Suppressor macrophage treated with lipopolysaccharide for 4 hours (primary cell): ENCODE measurements at places on chromosomes 7 and 10.
A peak's percentile ranks its signal among the peaks of the same experiment; 100 is the strongest.

DNA sequence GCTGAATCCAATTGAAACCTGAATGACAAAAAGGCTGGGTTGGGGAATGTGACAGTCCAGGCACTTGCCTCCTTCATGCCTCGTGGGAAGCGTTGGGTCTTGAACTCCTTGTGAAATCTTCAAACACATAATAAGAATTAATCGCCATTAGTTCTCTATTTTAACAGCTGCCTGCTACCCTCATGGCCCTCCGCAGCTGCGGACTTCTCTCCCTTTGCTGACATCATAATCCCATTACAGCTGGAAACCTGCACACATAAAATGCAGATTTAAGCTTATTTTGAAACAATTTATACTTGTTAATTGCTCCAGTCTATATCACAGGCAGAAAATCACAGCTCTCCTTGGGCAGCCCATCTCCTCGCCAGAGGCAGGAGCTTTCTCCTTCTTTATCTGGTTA is 403.0 kb upstream of the MKI67 start:
- DNase-seq = no peak

DNA sequence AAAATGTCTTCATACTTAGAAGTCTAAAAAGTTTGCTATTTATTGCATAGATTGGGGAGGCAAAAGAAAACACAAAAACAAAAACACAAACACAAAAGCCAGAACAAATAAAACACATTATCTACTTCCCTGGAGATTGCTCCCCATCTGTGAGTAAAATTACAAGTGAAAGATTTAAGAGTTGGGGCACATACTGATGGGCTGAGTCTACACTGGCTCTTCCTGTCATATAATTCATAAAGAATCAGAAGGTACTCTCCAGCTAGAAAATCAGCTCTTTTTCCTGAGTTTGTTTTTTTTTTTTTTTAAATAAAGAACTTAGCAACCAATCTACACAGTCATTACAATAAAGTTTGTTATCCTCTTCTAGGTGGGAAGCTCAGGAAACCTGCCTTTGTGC is 192.4 kb upstream of the LRRN3 start:
- no peak for DNase-seq

DNA sequence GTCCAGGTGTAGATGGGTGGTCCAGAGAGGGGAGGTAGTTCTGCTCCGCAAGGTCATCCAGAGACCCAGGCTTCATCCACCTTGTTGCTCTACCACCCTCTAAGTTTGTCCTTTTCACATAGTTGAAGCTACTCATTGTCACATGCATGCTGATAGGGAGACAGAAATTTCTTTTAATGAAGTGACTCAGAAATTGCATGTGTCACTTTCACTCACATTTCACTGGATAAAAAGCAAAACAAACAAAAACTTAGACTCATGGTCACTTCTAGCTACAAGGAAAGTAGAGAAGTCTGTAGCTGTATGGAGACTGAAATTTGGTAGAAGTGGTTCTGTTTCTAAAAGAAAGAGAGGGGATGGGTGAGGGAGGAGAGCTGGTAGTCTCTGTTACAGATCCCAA is 161.9 kb downstream of the SORCS3 start:
- DNase-seq = no peak

- DNase-seq = no peak
Measured at GRCh38 chr7:157194948-157195347, 56.2 kb downstream of the UBE3C start.

DNA sequence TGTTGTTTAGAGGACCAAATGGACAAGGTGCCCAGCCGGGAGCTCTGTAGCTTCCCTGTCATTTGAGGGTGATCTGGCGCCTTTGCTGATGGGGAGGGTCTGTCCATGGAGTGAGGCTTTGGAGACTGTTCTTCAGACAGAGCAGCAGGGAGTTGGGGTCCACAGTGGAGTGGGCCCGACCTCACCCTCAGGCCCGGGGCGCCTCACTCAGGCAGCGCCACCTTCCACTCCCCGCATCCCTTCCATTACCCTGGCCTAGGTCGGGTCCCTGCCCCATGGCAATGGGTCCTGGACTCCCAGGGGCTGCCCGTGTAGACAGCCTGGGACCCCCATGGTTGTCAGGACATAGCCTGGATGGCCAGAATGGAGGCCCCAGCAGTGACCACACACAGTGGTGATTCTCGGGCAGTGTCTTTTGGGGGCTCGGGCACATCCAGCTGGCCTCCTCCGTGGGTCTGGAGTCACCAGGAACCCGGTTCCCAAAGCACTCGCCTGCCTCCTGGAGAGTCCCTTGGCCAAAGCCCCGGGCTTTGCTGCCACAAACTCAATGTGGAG is 38.5 kb downstream of the TCERG1L start:
- no peak for DNase-seq

- DNase-seq = peak; percentile 34
Measured at GRCh38 chr10:87546971-87547413, 42.3 kb downstream of the MINPP1 start.

- DNase-seq = no peak
Measured at GRCh38 chr7:137667633-137668387, 179.0 kb downstream of the DGKI start.

DNA sequence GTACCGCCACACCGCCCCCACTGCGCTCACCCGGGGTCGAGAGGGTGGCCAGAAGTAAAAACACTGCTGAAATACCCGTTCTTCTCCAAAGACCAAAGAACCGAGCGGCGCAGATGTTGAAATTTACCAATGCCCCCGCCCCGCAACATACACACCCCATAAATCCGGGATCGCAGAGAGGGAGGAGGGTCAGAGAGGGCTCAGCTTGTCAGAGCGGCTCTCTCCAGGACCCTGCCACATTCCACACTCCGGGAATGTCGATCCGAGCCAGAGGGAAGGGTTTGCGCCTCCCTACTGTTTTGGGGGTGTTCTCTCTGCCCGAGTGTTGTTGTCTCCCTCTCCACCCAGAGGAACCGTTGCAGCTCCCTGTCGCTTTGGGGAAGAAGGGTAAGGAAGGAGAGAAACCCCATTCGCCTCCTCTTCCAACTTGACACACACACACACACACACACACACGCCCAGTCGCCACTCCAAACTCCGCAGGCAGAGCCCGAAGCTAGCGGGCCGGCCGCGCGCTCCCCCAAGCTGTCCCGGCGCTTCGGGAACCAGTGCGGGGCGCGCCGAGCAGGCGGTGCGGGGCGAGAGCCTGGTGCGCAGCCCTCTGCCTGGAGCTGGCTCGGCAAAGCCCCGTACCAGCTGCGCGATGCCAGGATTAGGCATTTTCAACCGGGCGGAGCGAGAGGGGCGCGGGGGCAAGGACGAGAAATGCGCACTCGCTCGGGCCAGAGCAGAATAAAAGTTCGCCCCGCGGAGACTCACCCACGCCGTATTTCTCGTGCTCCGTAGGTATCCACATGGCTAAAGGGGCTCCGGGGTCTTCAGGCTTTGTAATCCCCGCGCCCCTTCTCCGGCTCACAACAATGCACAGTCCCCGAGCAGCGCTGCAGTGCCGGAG is 609 bp downstream of the DOCK4 start:
- peak; percentile 76 for DNase-seq

- DNase-seq = peak; percentile 47
Measured at GRCh38 chr10:93436591-93437085, 45.5 kb downstream of the MYOF start.

DNA sequence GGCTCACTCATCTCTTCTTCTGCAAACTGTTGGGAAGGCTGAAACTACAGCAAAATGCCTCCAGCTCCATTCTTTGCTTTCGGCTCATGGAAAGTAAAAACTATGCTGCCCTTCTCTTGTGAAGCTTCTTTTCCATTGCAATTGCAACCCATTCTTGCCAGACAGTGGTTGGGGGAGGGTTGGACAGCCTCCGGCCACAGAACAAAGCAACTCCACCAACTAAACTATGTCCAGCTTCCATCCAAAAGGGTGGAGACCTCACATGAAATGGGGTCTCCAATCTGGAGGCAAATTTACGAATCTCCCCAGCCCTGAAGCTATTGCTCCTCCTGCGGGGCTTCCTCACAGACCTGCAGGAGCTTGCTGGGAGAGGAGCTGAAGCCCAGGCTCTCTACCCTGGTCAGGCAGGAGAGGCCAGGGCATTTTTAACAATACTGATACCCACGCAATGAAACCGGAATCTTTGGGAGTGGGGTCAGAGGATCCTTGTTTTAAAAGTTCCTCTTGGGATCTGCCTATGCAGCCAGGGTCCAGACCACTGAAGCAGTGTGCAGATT is 549 bp downstream of the GPNMB start:
- DNase-seq = peak; percentile 19

- peak; percentile 28 for DNase-seq
Measured at GRCh38 chr7:37216156-37216852, 232.4 kb downstream of the ELMO1 start.

DNA sequence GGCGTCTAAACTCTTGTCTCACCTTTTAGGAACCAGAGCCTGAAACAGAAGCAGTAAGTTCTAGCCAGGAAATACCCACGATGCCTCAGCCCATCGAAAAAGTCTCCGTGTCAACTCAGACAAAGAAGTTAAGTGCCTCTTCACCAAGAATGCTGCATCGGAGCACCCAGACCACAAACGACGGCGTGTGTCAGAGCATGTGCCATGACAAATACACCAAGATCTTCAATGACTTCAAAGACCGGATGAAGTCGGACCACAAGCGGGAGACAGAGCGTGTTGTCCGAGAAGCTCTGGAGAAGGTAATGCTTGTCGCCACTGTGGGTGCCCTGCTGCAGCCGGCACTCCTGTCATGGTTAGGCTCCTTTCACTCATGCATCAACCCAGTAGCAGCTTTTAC is 113.1 kb downstream of the ZMYND11 start:
- DNase-seq = no peak

DNA sequence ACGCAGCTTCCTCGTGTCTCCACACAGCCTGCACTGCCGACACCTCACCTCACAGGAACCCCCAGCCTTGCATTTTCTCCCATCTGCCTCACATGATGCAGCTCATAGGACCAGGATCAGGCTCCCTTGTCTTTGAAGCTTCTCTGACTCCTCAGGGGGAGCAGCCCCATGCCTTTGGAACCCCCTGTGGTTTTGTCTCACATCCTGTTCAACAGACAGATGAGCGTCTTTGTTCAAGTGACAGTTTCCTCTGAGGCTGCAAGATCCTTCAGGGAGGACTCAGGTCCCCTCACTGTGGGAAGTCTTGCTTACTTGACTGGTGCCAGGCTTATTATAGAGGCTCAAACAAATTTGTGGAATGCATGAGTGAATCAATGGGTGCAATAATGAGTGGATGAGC is 667.1 kb downstream of the INHBA start:
- no peak for DNase-seq

GRCh38 chr10:90530521-90530920 is 327.3 kb downstream of the HTR7 start:
- DNase-seq = no peak

DNA sequence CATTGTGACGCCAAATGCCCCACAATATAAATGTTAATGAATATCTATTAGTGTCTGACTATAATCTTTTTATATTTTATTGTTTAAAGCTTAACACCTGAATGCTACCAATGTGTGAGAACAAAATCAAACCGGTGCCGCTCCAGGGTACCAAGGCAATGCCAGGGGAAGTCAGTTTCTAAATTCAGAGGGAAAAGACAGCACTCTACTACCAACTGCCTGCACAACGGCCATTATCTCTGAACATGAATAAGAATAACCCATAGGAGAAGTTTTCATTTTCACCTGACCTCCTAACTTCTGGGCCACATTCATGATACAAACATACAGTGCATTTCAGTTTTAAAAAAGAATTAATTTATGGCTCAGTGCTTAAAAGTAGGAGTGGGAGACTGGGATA is 21.7 kb downstream of the USP6NL start:
- no peak for DNase-seq

DNA sequence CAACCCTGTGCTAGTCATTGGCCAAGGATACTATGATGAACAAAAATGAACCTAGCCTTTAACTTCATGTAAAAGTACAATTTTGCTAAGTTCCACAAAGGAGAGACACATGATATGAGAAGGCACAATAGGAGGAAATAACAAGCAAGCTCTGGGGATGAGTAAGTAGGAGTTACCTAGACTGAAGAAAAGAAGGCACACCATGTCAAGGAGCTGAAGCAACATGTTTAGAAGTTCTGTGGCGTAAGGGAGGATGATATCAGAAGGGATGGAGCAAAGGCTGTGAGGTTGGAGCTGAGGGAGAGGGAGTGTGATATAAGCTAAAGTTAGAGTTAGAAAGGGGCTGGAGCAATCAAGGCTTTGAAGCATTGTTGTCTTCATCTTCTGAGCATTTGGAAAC is 25.6 kb downstream of the KIFBP start:
- peak; percentile 15 for DNase-seq

DNA sequence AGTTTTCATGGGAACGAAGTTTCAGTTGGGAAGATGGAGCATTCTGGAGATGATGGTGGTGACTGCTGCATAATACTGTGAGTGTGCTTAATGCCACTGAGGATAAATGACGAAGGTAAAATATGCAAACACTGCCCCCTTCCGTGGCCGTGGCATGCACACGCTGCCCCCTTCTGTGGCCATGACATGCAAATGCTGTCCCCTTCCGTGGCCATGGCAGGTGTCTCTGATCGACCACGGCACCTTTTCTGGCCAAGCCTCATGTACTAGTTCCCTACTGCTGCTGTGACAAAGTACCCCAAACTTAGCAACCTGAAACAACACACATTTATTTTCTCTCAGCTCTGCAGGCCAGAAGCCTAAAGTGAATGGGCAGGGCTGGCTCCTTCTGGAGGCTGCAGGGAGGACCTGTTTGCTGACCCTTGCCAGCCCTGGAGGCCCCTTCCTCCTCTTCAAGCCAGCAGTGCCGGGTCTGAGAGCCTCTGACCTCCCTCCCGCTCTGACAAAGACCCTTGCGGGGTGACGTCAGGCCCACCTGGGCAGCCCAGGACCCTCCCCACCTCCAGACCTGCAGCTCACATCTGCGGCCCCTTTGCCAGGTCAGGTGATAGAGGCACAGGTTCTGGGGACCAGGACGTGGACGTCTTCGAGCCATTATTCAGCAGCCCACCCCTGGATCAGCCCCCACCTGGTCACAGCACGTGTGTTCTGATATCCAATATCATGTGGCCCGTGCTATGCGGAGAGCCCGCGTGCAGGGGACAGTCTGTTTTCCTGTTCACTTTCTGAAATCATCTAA is 82.0 kb downstream of the MICALL2 start:
- DNase-seq = no peak
